ENCODE measurements at places on chromosomes 1 and 21. TPM values are rescaled to one million over a fixed set of nuclear protein-coding genes. Genes with fewer than 3 reads are reported as not detected.

PIGR gene
- total RNA-seq: 2.6 TPM

PLA2G2A gene
- not detected for total RNA-seq

POMGNT1 gene
- total RNA-seq: 97.7 TPM

C1orf94 gene
- not detected for total RNA-seq

LAD1 gene
- total RNA-seq: 56.1 TPM

LCE2B gene
- total RNA-seq: not detected

GRCh38 chr1:243374412-243374811 is 118.6 kb downstream of the SDCCAG8 start:
- H3K27me3 ChIP-seq: no peaks in the 10 kb centered on the region
- no peak for DNase-seq
- no peak overlapping the region for H3K4me3 ChIP-seq
- no peaks in the 10 kb centered on the region for H3K36me3 ChIP-seq

DNA sequence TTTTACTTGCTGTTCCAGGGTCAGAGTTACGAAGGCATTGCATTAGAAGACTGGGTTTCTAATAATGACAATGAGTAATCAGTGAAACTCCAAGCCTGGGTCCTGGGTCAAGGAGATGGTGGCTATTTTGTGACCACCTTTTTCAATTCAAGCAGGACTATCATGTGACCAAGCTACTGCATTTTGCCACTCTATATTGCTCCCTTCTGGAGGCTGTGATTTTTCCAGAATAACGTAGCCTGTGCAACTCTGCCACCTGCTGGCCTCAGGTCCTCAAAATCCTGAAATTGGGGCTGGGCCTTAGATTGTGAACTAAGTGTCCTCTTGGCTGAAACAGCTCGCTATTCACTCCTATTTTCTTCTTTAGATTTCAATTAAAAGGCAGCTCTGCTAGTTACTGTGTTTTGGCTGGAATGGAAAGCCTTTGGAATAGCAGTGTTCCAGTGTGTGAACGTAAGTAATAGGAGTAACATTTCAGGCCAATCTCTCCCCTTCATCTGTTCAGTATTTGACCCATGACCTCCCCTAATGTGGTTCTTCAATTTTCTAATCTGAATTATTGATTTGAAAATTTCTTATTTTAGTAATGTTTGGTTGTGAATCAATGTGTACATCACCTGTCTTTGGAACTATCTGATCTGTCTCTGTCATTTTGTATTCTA is 52.9 kb upstream of the CD46 start:
- H3K27me3 ChIP-seq: no peaks in the 10 kb centered on the region
- DNase-seq: peak; percentile 70
- no peaks in the 10 kb centered on the region for H3K36me3 ChIP-seq
- no peak overlapping the region for H3K4me3 ChIP-seq
- 0 out of 2 replicates have a peak, but pooled peaks cover 3% of the 10 kb centered on the region for H3K4me1 ChIP-seq

DNA sequence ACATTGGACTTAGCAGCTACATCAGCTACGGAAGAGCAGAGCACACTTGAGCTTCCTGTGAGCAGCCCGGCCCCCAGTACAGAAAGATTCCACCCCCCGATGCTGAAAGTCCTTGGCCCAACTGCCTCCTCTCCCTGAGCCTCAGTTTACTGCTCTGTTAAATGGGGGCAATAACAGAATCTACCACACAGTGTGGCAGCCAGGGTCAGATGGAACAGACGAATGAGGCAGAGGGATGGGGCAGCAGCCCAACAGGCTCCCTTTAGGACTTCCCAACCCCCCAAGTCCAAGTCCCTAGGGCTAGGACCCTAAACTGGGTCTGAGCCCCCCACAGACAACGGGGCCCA is 22.9 kb upstream of the C1QA start:
- no peak for DNase-seq
- H3K27ac ChIP-seq: no peak overlapping the region
- no peaks in the 10 kb centered on the region for H3K36me3 ChIP-seq
- H3K4me3 ChIP-seq: no peak overlapping the region
- H3K27me3 ChIP-seq: peaks cover 84% of the 10 kb centered on the region

- no peak overlapping the region for H3K27ac ChIP-seq
- no peaks in the 10 kb centered on the region for H3K4me1 ChIP-seq
- no peak overlapping the region for H3K4me3 ChIP-seq
- no peaks in the 10 kb centered on the region for H3K36me3 ChIP-seq
- peak; percentile 39 for DNase-seq
Observed at GRCh38 chr1:229848752-229849677, 218.0 kb upstream of the GALNT2 start.

DNA sequence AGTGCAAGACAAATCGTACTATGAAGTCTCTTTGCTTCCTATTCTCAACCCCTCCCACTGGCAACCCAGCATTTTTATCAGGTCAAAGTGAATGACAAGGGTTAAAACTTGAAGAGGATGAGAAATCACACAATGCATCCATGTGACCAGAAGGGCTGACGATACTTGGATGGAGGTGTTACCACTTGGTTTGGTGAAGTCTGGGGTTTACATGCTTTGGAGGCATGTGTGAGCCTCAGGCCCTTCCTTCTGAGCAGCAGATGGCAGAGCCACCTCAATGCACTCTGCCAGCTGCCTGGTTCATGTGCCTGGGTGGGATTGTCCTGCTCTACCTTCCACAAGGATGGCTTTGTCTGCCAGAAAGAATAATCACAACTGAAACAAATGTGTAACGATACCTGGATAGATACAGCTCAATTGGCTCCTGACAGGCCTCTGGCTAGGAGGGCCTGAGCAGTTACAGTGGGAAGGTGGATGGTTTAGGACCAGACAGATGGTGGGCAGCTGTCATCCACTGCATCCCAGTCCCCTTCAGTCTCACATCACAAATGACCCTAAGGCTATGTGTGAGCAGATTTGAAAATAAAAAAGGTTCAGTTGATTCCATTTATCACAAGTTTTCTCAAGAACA is 51.5 kb upstream of the CNIH3 start:
- no peaks in the 10 kb centered on the region for H3K36me3 ChIP-seq
- H3K4me3 ChIP-seq: no peak overlapping the region
- no peak for DNase-seq
- H3K27ac ChIP-seq: no peak overlapping the region
- H3K4me1 ChIP-seq: no peaks in the 10 kb centered on the region
- no peaks in the 10 kb centered on the region for H3K27me3 ChIP-seq

- H3K27me3 ChIP-seq: no peaks in the 10 kb centered on the region
- H3K4me1 ChIP-seq: no peaks in the 10 kb centered on the region
- no peak overlapping the region for H3K4me3 ChIP-seq
- no peak overlapping the region for H3K27ac ChIP-seq
- DNase-seq: no peak
Observed at GRCh38 chr1:115310581-115311473, 27.2 kb downstream of the NGF start.

- no peak overlapping the region for H3K27ac ChIP-seq
- H3K27me3 ChIP-seq: no peaks in the 10 kb centered on the region
Observed at GRCh38 chr1:63640633-63641567, 47.7 kb downstream of the PGM1 start.

DNA sequence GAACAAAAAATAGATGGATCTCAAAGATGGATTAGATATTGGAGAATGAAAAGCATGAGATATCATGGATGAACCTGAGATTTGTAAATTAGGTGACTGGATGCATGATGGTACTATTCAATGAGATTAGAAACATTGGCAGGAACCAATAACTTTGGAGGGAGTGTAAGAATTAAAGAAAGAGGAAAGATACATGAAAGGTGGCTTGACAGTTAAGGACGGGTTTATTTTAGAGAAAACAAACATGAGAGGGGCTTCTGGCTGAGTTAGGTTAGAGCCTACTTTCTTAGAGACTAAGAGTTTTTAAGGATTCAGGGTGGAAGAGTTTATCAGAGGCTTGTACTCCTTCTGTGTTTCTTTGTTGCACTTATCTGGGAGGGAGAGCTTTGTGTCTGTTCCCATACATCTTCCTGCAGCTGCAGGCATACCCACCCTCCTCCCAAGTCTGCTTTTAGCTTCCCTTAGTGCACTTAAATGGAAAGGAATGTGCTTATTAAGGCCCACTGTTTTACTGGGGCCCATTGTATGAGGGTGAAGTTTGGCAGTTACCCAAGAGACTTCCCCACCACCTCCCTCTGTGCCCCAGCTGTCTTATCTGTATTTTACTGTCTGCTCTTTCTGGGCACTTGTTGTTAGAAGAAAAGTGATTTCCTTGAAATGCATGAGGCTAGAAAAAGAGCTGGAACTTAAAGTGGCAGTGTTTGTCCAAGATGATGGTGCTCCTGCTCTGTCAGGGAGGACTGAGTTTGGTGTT is 26.1 kb upstream of the CR2 start:
- no peaks in the 10 kb centered on the region for H3K27me3 ChIP-seq
- H3K36me3 ChIP-seq: no peaks in the 10 kb centered on the region

- H3K4me1 ChIP-seq: no peaks in the 10 kb centered on the region
- no peak overlapping the region for H3K27ac ChIP-seq
- H3K4me3 ChIP-seq: no peak overlapping the region
Observed at GRCh38 chr1:243748706-243749283, 101.2 kb downstream of the AKT3 start.

- H3K4me1 ChIP-seq: no peaks in the 10 kb centered on the region
- no peak overlapping the region for H3K27ac ChIP-seq
- no peaks in the 10 kb centered on the region for H3K27me3 ChIP-seq
- peaks cover 10% of the 10 kb centered on the region for H3K36me3 ChIP-seq
Observed at GRCh38 chr1:61851849-61852669, 109.8 kb downstream of the PATJ start.

- H3K27ac ChIP-seq: no peak overlapping the region
- no peaks in the 10 kb centered on the region for H3K4me1 ChIP-seq
- no peak overlapping the region for H3K4me3 ChIP-seq
Observed at GRCh38 chr1:174777262-174777661, 222.5 kb upstream of the CACYBP start.

DNA sequence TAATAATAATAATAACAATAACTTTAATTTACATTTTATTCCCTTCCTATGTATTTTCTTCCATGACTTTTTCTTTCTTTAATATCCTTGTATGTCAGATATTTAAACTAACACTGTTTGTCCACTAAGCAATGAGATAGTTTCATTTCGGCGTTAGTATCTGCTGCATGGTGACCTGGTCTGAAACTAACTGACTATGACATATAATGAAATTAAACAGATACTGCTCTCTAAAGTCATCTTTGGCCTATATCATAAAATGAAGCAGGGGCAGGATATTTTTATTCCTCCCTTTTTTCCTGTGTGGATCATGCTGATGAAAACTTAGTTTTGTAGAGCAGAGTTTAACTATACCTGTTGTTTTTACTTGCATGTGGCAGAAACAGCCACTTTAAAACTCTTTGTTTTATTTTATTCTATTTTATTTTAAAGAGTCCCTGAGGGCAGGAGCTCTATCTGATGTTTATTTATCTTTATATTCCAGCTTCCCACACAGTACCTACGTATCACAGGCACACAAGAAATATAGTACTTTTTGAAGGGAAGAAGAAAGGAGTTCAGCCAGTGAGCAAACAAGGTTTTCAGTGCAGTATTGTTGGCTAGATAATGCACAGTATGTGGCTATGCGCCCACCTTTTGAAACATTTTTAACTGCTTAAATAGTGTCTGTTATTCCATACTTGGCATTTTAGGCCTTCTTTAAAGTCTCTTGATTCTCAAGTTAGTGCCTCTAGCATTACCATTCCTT is 165.6 kb downstream of the PHTF1 start:
- no peaks in the 10 kb centered on the region for H3K36me3 ChIP-seq
- no peaks in the 10 kb centered on the region for H3K4me1 ChIP-seq
- H3K4me3 ChIP-seq: no peak overlapping the region
- H3K27me3 ChIP-seq: no peaks in the 10 kb centered on the region
- no peak overlapping the region for H3K27ac ChIP-seq
- DNase-seq: no peak

DNA sequence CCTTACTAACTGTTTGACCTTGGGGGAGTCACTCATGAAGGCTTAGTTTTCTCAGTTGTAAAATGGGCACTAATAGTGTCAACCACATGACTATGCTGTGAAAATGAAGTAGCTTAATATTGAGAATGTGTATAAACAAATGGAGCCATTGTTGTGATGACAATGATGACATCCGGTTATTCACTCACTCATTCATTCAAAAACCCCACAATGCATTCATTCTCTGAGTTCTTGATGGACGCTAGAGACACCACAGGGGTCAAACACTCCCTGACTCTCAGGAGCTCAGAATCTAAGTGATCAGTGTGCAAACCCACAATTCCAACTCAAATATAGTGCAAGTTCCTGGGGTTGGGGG is 138.9 kb downstream of the FOXD2 start:
- DNase-seq: no peak
- no peaks in the 10 kb centered on the region for H3K36me3 ChIP-seq

GRCh38 chr1:173473599-173474011 is 3.5 kb upstream of the PRDX6 start:
- peak overlapping the region; percentile 44 for H3K27ac ChIP-seq
- H3K27me3 ChIP-seq: no peaks in the 10 kb centered on the region
- H3K36me3 ChIP-seq: no peaks in the 10 kb centered on the region
- H3K4me3 ChIP-seq: no peak overlapping the region

DNA sequence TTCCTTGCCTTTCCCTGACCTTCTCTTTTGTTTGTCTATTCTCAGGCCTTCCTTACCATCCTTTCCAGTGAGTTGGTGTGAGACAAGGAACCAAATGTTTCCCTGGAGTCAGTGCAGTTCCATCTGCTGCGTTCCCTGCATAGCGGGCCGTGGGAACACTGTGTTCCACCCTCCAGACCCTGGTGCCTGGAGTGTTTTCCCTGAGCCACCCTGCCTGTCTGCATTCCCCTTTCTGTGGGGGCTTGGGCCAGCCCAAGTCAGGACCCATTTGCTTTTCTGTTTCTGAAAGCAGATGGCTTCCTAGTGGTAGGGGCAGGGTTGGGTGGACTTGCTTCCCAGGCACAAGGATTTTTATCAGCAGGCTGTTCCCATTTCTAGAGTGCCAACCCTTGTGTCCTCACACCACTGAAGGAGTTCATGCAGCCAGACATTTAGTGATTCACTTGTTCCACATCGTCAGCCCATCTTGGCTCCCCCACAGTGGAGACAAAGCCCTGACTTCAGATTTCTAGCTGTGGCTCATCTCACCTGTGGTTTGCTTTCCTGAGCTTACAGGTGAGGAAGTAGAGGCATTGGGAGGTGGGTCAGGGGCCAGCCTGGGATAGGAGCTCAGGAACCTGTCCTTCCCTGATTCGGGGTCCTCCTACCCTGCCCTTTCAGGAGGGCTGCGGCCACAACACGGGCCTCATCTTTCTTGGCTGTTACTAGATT is 14.1 kb upstream of the MYOG start:
- DNase-seq: no peak
- no peak overlapping the region for H3K27ac ChIP-seq
- H3K27me3 ChIP-seq: no peaks in the 10 kb centered on the region
- no peaks in the 10 kb centered on the region for H3K36me3 ChIP-seq
- H3K4me1 ChIP-seq: no peaks in the 10 kb centered on the region
